ENCODE measurements at places on chromosomes 16 and 17.
A peak's percentile ranks its signal among the peaks of the same experiment; 100 is the strongest.

DNA sequence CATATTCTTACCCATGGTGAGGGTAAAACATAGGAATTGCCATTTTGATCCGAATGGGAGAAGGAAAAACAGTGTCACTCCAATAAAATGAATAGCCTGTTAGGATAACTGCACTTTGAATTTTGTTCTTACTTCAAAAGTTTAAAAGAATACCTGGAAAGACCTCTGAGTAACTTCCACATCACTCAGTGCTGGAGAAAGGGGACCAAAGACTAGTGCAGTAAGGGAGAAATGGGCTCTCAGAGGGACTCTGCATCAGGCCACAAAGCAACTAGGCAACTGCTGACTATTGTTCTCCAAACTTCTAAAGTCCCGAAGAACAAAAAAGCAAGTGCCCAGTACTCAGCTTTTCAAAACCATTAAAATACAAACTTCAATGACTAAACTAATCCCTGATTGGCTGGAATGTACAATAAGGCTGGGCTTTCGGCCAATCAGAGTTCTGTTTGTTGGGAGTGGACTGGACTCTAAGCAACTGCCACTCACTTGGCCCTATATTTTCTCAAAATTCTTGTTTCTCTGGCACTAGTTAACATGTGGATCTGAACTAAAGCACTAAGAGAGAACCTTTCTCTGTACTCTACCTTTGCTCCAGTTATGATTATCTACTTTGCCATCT is 6.2 kb downstream of the DNAJC7 start:
- DNase-seq, result no peak

- DNase-seq, result no peak
Observed at GRCh38 chr16:3655030-3655395, 522 bp downstream of the DNASE1 start.

GRCh38 chr17:18002171-18002570 is 29.5 kb downstream of the DRC3 start:
- DNase-seq, result no peak

DNA sequence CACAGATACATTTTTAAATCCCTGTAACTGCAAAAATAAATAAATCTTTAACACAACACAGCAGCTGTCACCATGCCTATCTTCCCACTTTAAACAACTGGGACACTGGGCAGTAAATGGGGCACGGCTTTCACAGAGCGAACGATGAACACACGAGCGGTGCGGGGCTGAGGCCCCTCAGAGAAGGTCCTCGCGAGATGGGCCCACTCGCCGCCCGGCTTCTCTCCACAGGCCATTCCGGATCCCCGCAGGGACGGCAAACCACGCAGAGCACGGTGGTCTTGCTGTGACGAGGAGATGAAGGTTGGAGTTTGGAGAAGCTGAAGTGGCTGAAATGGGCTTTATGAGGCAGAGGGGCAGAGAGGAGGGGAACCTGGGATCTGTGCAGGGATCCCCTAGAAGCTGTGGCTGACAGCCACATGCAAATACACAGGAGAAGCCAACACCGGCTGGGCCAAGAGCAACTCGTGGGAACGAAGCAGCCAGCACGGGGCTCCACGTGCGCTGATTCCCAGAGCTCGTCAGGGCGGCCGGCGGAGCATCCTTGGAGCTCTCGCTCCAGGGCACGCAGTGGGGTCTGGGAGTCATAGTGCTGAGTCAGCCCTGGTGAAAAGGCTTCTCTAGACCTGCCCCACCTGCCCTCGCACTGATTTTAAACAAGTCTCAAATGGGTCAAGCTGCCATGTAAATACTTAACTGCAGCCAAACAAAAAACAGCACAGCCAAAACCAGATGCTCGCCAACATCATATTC is 31.7 kb downstream of the CCDC57 start:
- DNase-seq, result no peak

GRCh38 chr17:47663912-47664623 is 14.3 kb downstream of the KPNB1 start:
- peak; percentile 70 for DNase-seq

DNA sequence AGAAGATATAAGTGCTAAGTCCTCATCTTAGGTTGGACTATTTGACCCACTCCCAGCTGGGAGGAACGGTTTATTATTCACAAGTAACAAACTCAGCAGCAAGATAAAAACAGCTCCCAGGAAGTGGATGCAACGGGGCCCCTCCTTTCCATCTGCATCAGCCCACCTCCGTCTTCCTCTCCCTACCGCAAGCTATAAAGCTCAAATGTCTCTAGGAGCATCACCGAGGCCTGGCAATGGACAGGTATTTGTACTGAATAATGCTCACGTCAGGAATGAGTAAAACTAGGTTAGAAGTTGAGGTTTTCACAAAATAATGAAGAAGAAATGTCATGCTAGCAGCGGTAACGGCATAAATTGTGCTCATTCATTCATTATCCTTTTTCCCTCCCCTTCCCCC is 408.7 kb upstream of the PSMD7 start:
- no peak for DNase-seq

- DNase-seq, result no peak
Observed at GRCh38 chr17:20083156-20083859, 74.1 kb downstream of the SPECC1 start.

DNA sequence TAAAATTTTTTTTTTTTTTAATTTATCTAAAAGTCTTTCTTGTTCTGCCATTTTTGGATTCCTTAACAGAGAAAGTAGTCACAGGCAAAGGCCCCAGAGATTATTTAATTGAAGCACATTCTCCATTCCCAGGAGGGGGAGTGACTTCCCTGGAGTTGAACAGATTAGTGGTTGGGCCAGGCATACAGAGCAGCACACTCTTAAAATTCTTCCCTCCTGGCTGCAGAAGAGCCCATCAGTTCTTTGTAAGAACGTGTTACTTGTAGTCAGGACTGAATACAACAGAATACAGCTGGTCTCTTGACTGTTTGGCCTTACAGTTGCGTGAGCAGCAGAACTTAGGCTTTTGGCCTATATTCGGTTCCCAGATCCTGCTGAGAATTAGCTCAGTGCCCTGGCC is 1.8 kb downstream of the ALKBH5 start:
- no peak for DNase-seq

GRCh38 chr16:74450236-74450635 is 29.0 kb upstream of the CLEC18B start:
- DNase-seq, result no peak

DNA sequence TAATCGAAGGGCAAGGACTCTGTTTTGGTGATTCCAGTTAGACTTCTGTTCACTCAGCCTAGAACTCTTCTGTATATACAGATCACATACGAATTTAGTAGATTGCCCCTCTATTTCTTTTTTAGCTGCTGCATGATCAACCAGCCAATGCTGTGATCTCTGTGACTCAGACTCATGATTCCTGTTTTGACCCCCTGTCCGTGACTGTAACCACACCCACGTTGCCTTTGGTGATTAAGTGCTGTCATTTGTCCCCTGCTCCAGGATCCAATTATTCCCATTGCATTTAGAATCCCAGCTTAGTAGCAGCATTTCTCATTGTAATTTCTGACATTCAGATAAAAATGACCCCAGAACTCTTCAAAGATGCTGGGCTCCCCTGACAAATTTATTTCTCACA is 545.7 kb downstream of the NPIPA7 start:
- no peak for DNase-seq

DNA sequence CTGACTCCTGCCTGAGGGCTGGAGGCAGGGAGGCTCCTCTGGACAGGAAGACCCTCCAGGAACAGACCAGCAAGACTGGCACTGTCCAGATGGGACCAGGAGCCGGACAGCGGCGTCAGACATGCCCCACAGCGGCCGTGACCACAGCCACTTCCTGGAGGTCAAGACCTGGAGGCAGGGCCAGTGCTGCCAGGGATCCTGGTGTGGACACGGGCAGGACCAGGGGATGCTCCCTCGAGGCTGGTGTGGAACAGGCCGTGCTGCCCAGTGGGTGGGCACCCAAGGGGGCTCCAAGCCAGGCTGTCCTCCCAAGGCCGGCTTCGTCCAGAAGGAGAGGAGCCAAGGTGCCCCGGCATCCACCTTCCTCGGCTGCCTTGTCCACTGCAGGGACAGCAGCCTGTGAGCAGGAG is 4.5 kb upstream of the CCDC57 start:
- no peak for DNase-seq

- DNase-seq, result no peak
Observed at GRCh38 chr17:49580981-49581647, 5.4 kb downstream of the NXPH3 start.

DNA sequence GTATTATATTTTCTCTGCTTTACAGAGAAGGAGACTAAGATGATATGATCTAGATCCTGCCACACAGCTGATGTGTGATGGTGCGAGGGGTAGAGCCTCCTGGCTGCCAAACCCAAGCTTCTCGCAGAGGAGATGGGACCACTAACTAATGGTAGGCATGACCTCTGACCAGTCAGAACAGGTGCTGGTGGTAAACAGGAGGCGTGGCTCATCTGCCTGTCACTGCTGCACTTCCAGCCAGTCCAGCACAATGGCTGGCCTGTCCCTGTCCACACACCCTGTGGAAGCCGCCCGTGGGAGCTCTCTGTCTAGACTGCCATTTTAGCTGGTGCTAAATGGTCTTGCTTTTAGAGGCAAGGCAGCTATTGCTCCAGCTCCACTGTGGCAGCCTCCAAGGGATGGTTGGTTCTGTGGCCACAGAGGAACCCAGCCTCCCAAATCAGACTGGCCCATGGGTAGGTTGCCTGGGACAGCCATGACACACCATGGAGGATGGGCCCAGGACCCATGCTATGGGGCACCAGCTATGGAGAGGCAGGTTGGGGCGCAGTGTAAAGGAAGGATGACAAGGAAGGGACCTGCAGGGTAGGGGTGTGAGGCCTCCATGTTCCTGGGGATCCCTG is 86.7 kb downstream of the KSR1 start:
- no peak for DNase-seq

DNA sequence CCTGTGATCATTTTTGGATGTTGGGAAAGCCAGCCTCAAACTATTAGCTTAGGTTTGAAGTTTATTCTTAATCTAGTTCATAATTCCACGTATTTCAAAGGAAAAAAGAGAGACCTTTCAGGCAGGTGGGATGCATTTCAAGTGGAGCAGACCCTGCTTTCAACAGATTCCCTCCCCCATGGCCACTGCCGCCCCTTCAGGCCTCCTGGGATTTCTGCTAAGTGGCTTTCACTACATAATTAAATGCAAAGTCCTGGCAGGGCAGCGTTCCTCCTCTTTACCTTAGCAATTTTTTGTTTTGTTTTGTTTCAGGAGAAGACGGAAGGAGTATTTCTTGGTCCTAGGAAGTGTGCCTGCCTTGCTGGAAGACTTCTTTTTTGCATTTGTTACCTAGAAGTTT is 36.6 kb downstream of the MAF start:
- DNase-seq, result no peak

GRCh38 chr16:58853854-58854791 is 120.0 kb upstream of the GOT2 start:
- DNase-seq, result no peak

DNA sequence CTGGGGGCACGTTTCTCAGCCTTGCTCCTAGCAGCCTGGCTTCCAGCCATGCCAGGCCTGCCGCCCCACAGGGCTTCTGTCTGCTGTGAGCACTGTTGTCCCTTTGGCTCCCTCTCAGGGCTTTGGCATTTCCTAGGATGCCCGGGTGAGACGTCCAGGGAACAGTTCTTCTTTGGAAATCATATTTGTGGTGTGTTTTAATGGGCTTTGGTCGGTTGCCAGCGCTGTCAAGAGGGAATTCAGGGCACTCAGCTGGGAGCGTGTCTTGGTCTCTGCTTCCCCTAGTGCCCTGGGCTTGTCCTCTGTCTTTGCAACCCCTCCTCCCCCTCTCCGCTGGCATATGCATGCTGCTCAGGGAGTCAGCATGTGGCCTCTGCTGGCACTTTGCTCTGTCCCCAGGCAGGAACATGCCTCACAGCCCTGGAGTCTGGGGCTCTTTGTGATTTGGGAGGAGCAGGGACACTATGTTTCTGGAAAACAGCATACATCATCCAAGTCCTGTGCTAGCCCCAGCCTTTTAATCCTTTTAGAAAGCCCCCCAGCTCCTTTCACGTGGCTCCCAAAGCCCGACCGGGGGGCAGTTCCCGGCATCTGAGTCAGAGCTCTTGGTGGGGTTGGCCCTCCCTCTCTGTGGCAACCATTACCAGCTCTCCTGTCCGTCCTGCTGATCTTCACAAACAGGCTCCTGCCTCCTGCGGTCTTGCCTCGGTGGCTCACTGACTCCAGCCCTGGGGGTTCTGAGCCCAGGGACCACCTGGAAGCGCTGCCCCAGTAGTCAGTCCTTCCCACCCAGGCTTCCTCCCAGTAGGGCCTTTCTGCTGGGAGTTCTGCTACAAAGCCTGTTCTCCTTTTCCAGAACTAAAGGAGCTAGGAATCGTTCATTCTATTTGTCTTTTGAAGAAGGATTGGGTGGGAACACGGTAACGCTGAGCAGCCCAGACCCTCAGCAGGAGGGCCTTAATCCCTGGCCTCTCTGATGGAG is 26.7 kb downstream of the SAP30BP start:
- DNase-seq, result no peak

- DNase-seq, result peak; percentile 84
Observed at GRCh38 chr16:81616321-81617020, 162.6 kb upstream of the PLCG2 start.

DNA sequence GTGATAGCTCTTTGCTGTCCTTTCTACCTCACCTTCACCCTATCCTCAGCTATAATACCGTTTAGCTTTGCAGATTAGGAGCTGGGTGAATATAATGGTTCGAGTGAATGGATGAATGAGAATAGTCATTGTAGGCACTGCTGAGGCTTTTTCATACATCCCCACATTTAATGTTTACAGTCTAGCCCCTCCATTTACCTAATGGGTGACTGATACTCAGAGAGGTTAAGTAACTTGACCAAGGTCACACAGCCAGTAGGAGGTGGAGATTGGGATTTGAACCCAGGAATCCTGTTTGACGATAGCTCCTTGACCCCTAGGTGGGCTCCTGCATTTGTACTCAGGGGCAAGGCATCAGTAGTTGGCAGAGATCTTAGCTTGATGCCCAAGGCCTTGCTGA is 195.6 kb downstream of the CCDC182 start:
- no peak for DNase-seq

DNA sequence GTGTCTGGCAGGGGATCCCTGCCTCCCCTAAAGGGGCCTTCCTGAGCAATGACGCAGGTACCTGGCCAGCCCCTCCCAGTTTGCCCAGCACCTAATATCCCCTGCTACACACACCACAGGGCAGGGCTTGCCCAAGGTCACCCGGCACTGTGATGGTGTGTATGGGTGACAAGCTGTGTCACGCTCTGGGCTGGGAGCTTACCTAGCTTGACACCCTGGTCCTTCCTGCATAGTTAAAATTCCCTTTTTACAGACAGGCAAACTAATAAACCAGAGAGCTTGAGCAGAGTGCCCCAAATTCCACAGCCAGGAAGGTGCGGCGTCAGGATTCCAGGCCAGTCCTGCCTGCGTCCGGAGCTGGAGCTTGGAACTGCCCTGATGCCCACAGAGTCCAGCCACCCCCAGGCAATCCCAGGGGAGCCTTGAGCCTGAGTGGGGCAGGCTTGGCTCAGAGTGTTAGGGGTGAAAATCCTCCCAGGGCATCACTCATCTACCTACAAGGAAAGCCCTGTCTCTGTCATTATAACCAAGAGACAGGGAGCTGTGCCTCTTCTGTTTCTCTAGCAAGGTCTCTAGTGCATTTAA is 18.1 kb downstream of the MMP15 start:
- no peak for DNase-seq

DNA sequence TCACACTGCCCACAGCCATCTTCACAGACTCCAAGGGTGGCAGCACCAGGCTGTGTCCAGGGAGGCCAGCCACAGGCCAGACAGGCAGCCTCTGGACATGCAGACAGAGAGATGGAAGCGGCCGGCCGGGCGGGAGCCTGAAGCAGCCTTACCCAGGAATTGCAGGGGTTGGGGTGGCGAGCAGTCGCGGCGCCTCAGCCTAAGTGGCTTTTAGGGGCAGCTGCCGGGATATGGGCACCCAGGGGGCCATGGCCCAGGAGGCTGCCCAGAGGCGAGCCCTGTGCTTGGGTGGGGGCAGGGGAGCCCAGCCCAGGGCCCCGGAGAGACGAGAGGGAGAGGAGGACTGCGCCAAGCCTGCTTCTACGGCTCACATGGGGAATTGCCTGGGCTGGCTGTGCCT is 1.5 kb upstream of the NHERF2 start:
- no peak for DNase-seq

All from CD4-positive, alpha-beta memory T cell (primary cell).